ENCODE measurements at places on chromosomes 3 and 15. TPM values are rescaled to one million over a fixed set of nuclear protein-coding genes. Genes with fewer than 3 reads are reported as not detected.

DNA sequence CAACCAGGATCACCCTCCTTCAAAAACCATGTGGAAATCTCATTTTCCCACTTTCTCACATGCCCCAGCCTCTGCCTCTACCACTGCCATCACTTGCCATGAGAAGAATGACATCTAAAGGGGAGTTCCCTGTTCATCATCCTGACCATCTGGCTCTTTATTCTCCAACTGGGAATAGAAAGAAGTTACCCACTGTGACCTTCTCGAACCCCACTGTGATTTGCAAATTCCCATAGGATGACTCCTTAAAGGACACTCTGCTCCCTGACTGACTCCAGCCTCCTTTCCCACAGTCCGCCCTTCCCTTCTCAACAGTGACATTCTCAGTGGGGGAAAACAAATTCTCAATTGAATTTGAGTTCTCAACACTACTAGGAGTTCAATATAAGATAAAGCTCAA lies 440.5 kb downstream of the NR2F2 start:
- no peak for DNase-seq

- no peak for DNase-seq
Measured at GRCh38 chr3:193997228-193998122, 138.5 kb upstream of the HES1 start.

- no peak for DNase-seq
Measured at GRCh38 chr15:56184516-56184915, 59.2 kb downstream of the RFX7 start.

Gene GCSAM
- total RNA-seq: not detected

- no peak for DNase-seq
Measured at GRCh38 chr15:89893027-89893426, 767 bp downstream of the AP3S2 start.

Gene RSRC1
- 28.8 TPM for total RNA-seq

GRCh38 chr3:186247821-186248814 lies 113.9 kb downstream of the DGKG start:
- DNase-seq: no peak

- no peak for DNase-seq
Measured at GRCh38 chr3:35659768-35660167, 20.4 kb downstream of the ARPP21 start.

DNA sequence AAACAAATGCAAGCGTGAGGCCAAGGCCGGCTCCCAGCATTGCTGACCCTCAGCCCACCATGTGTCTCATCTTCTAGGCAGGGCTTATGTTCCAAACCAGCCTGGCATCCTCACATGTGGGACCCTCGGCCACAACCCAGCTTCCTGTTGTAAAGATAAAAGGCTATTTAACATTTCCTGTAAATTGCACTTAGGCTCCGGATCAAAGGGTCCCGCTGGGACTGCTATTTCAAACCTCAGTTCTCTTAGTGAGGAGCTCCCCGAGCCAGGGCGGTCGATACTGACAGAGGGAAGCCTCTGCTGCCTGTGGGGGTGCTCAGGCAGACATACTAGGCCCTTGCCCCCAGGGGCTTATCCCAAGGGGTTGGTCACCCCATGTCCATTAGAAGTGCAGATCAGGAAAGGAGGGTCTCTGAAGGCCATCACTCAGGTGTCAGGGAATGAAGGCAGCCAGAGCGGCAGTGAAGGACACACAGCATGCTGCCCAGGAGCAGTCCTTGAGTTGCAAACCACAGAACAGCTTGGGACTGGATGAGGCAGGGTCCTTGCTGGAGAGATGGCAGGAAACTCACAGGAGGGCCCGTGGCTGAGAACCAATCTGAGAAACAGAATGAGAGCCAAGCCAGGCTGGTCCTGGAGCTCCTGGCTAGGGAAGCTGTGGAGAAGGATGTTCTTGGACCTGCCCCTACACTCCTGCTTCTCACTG lies 239.9 kb downstream of the TLE3 start:
- DNase-seq: no peak

Gene GADL1
- not detected for total RNA-seq

DNA sequence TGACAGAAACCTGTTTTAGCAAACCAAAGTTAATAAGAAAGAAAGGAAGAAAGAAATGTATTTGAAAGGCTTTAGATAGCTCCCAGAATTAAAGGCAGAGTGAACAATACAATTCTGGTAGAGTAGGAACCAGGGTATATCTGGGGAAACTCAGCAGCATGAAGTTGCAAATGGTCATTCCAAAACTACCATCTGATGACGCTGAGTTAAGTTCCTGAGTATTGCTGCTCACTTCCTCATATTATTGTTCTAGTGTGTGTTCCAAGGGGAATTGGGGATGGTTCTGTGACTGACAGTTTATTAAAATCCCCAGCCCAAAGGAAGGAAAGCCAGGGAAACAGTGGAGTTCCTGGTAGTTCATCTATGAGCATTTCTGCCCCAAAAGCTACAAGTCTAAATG lies 88.3 kb upstream of the FRMD4B start:
- DNase-seq: no peak

Gene C3orf22
- total RNA-seq: not detected

- no peak for DNase-seq
Measured at GRCh38 chr3:55570271-55570711, 83.2 kb upstream of the WNT5A start.

DNA sequence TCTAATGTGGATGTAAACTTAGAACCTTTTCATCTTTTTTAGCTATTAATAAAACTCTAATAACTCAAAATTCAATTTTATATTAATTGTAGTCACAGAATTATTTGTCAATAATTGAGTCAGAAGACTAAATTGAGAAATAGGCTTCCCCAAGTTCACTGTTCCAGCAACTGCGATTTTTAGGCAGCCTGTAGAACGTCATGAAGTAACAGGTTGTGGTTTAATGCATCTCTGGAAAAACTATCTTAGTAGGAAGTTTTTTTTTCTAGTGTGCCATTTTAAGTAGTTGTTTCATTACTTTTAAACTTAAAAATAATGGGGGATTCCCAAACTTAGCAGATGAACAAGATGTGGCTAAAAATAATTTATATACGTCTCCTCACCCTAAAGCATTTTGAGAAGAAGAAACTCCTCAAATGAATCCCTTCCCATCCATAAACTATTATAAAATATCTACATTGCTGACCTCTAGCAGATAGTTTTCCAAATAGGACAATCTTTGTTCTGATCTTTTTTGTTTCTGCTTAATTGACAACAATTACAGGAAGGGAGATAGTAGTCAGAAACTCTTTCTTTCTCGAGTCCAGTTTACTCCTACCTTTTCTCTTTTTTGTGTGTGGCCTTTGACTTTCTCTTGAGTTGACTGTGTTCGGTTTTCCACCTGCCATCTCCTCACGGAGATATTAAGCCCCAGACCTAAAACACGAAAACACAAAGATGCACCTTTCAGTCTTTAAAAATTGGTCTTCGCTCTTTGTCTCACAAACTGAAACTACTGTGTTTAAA lies 43.1 kb downstream of the LRCH3 start:
- DNase-seq: no peak

- no peak for DNase-seq
Measured at GRCh38 chr3:64836097-64836496, 148.3 kb upstream of the ADAMTS9 start.

DNA sequence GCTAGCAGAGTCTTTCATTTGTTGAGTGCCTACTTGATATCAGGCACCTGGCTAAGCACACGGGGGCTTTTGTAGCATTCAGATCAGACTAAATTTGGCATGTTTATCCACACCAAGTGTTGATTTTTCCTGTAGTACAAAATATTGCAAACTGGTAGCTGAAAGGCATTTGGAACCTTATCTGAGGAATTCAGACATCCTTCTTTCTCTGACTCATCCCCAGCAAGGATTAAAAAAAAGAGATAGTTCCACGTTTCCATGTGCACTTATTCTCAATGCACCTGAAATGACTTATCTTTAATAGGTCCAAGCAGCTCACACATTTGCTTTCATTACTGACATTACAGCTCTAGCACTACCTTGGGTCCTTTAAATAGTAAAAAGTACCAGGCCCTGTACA lies 786.0 kb upstream of the GRM7 start:
- no peak for DNase-seq

Gene LCTL
- total RNA-seq: not detected

DNA sequence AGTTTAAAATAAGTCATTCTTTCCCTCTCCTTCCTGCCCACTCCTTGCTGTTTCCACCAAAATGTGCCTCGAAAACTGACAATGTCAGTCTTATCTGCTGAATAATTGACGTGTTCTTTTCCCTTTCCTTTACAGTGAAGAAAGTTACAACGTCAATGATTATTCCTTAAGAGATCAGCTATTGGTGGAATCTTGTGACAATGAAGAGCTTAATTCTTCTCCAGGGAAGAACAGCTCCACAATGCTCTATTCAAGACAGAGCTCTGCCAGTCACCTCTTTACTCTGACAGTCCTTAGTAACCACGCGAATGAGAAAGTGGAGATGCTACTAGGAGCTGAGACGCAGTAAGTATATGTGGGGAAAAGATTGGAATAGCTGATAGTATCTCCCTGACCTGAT lies 84.1 kb downstream of the DHX36 start:
- no peak for DNase-seq

Gene GPR156
- 0.42 TPM for total RNA-seq

DNA sequence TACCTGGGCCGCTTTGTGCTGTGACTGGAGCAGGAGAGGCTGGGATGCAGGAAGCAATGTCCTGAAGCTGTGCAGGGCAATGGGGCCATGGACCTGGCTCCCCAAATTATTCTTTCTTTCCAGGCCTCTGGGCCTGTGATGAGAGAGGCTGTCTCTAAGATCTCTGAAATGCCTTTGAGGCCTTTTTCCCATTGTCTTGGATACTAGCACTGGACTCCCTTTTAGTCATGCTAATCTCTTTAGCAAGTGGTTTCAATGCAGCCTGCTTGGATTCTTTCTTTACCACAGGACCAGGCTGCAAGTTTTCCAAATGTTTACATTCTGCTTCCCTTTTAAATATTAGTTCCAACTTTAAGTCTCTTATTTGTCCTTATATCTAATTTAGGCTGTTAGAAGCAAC lies 64.8 kb upstream of the SGO1 start:
- no peak for DNase-seq

GRCh38 chr3:16667633-16668032 lies 62.4 kb upstream of the DAZL start:
- no peak for DNase-seq

Gene KCTD6
- total RNA-seq: 8.0 TPM

- no peak for DNase-seq
Measured at GRCh38 chr3:47989981-47990440, 26.2 kb downstream of the MAP4 start.

Gene C3orf62
- 5.8 TPM for total RNA-seq

Gene OCA2
- not detected for total RNA-seq

GRCh38 chr3:86950717-86951116 lies 40.2 kb downstream of the VGLL3 start:
- no peak for DNase-seq

- no peak for DNase-seq
Measured at GRCh38 chr15:26893351-26894065, 26.6 kb downstream of the GABRA5 start.
